ENCODE measurements at places on chromosomes 12 and 14.

GRCh38 chr12:49651855-49652254 is 28.5 kb downstream of the PRPF40B start:
- DNase-seq, result no peak

GRCh38 chr12:98769068-98769467 is 124.0 kb downstream of the APAF1 start:
- DNase-seq, result no peak

DNA sequence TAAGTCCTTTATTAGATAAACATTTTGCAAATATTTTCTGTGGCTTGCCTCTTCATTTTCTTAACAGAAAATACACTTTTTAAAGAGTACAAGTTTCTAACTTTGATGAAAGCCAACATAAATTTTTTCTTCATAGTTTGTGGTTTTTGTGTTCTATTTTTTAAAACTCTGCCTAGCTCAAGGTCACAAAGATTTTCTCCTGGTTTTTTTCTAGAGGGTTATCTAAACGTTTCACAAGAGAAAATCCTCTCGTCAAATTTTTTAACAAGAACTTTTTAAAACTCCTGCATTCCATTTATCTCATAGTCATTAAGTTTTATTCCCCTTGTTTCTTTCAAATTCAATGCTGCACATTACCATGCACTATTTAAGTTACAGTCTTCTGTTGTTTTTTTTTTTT is 8.2 kb downstream of the AREL1 start:
- DNase-seq, result no peak

GRCh38 chr12:91441246-91441645 is 258.6 kb upstream of the DCN start:
- no peak for DNase-seq

- DNase-seq, result no peak
Measured at GRCh38 chr12:81863406-81863805, 104.3 kb upstream of the PPFIA2 start.

DNA sequence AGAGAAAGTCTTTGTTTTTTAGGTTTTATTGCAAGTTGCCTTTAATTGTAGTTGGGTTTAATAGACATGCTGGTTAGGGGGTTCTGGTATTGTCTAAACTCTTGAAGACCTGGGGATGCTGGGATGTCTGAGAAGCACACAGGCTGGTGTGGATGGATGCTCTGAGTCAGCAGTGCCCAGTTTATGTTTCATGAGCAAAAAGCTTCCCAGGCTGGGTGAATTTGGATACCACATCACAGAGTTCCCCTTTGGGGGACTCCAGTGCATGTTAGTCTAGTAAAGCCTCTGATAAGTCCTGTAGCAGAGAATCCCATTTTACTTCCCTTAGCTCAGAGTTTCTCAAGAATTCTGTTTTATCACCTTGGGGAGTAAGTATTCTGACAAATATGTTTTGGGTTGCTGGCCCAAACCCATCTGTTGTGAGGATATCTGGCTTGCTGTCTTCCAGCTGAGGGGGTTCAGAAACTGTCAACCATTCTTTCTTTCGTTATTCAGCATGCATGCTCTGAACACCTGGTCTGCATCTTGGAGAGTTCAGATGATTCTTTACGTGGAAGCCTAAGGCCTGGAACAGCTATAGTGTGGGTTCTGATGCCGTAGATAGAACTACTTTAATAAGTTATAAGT is 509.1 kb downstream of the VRK1 start:
- DNase-seq, result no peak

DNA sequence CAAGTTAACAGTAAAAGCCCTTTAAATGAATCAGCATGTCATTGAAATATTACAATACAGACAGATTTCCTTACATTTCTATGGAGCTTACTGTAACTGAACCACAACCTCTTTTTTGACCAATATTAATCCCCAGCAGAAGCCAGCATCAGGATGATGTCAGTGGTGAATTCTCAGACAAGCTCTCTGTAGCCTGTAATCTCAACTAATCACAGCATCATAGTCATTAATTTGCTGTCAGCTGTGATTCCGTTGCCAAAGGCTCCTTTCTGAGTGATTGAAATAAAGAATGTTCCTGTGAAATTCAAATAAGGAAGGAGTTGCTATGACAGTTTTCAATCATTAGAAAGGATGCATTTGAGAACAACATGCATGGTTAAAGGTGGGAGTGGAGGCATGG is 323.1 kb downstream of the PDZRN4 start:
- no peak for DNase-seq

- no peak for DNase-seq
Measured at GRCh38 chr14:101965770-101966722, 1.7 kb downstream of the DYNC1H1 start.

Data from GDM1 (cell line).